Activated CD4-positive, alpha-beta T cell treated with anti-CD3 and anti-CD28 coated beads, Interleukin-2, amount 50 U/mL, for 48 hours (primary cell): ENCODE measurements at places on chromosomes 4 and X.

GRCh38 chr4:178414881-178415446 lies 972.7 kb upstream of the AGA start:
- no peak for DNase-seq

- no peak for DNase-seq
Measured at GRCh38 chrX:70088751-70089150, 26.5 kb downstream of the OTUD6A start.

DNA sequence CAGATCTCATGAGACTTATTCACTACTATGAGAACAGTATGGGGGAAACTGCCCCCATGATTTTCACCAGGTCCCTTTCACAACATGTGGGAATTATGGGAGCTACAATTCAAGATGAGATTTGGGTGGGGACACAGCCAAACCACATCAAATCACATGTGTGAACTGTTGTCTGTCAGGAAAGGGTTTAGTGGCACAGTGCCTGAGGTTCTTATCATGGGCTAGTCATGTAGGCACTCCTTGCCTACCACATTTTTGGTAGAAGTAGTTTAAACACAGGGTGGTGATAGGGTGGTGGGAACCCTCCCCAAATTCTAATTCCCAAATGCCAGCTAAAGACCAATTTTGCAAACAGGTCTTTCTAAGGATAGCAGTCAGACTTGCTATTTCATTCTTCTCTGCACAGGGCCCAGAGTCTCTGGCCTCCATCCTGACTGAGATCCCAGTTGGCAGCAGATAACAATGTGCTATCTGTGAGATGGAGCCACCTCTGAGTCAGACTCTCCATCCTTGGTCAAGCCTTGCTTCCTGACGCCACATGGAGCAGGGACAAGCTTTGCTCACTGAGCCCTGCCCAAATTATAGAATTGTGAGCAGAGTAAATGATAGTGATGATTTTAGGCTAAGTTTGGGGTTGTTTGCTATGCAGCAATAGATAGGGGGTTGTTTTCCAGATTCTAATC lies 33.5 kb upstream of the SETD7 start:
- DNase-seq, result no peak

- DNase-seq, result no peak
Measured at GRCh38 chr4:97624204-97624603, 519.1 kb downstream of the STPG2 start.

DNA sequence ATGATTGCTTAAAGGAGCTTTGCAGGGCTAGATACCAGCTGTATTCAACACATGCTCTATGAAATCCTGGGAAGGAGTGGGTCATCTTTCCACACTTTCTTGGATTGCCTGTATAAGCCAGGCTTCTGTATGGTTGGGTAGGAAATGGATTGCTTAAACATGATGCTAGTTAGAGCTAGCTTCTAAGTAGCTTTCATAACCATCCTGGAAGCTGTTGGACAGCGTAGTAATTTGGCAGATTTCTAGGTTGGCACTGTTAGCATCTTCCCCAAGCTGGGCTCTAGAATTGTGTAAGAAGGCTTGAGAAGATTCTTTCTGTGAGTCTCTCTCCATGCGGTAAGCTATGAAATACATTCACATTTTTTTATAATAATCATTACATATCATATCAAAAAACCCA lies 127.3 kb downstream of the LINC00632 start:
- no peak for DNase-seq

DNA sequence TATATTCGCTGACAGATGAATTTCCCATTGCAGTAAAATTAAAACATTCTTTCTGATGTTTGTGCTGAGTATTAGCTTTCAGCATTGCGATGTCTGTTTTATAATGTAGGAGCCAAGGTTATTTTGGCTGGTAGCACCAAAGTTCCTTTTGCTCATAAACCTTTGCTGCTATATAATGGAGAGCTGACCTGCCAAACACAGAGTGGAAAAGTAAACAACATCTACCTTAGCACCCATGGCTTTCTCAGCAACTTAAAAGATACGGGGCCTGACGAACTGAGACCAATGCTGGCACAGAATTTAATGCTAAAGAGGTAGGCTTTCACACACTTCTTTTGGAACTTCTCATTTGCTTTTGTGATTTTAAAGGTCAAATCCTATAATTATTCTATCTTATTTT lies 46.0 kb downstream of the WDR19 start:
- DNase-seq, result no peak

DNA sequence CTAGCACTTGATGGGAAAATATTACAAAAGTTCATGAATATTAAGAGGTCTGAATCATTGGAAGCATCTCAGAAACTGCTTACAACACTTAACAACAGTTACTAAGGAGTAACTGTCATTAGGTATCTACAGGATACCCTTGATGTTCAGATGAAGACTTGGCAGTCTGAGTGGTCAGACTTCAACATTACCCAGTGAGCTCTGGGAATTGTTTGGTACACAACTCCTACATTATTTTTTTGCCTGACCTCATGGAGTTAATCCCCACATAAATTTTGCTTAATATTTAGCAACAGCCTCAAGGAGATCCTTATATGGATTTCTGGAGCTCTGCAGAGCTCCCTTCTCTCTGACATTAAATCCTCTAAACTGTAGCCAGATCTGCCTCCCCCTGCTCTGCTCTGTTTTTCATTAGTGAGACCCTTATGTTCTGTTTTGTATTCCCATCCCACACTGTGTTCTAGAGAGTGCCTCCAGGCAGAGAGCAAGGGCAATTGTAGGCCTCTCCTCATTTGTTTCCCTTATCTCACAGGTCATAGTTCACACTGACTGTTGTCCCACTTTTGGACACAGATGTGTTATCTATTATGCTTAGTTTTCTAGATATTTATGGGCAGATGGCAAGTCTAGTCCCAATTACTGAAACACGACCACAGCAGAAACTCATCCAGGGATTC lies 368.8 kb downstream of the GASK1B start:
- DNase-seq, result no peak

- no peak for DNase-seq
Measured at GRCh38 chr4:5754529-5754881, 43.5 kb downstream of the EVC start.

DNA sequence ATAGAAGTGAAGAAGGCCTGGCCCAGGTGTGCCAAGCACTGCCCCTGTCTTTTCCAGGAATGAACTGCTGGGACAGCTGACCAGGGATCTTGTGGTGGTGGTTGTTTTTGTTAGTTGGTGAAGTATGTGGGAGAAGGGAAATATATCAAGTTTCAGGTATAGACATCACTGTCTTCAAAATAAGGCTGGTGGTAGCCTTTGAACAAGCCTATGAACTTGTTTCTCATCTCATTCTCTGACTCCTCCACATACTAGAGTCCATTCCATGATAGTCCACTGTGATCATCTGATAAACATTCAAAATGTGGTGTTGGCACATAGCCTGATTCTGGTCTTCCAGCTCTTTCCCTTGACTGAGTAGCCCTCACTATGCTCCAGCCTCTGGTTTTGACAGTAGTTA lies 303.7 kb downstream of the CAMK2D start:
- DNase-seq, result no peak

DNA sequence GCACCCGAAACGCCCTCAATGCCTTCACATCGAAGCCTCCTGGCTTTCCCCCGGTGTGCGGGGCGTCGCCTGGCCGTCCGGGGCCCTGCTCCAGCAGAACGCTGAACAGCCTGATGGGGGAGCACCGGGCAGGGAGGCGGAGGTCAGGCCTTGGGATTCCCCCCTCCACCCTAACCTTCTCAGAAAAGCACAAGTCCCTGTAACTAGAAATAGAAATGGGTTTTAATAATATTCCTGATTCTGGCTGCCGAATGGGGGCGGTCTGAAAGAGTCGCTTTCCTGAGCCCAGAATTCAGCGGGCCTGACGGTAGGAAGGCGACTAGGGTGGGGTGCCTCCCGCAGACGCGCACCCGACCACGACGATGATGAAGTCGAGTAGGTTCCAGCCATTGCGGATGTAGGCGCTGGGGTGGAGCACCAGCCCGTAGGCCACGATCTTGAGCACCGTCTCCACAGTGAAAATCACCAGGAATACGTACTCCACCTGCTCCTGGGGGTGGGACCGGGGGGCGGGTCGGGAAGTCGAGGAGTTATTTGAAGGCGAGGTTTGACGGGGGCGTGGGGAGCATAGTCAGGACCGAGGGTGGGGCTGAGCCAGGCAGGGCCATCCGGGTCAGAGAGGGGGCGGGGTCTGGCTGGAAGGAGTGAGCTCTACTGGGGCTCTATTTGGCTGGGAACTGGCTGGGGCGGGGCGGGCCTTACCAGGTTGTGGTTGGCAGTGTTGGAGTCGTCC lies 2.5 kb downstream of the CACNA1F start:
- DNase-seq, result peak; percentile 77

DNA sequence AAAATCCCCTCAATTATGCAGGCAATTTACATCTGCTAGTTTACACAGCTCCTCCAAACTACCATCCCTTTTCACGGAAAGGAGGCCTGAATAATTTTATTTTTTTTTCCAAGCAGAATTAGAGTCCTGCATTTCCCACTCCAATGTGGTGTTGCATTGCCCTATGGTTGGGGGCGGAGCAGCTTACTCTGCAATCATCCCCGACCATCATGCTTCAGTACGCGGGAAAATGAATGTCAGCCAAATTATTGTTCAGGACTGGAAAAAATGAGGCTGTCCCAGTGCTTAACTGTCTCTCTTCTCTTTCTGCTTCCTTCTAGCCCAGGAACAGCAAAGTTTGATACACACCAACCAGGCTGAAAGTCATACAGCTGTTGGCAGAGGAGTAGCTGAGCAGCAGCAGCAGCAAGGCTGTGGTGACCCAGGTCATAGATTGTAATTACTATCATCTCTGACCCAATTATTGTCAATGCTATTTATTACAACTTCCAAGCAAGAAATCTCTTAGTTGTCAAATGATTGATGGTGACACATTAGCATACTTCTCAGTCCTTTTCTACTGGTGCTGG lies 28.3 kb downstream of the MMRN1 start:
- no peak for DNase-seq

- DNase-seq, result no peak
Measured at GRCh38 chrX:14902537-14902936, 29.3 kb downstream of the MOSPD2 start.

DNA sequence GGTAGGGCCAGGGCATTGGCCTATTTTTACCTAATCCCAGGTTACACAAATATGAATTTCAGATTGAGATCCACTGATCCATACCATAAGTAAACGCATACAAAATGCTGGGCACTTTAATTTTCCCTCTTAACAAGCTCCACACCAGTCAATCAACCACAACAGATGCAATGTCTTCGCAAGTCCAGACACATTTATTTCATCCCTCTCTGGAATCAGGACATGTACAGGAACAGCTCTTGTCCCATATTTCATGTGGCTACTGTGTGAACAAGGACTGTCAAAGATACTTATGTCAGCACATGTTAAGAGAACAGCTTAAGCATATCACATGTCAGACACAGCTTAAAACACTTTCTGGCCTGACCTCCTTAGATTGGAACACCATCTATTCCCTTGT lies 145.9 kb downstream of the PPP3CA start:
- DNase-seq, result no peak

GRCh38 chr4:2300431-2301224 lies 38.7 kb upstream of the MXD4 start:
- peak; percentile 1 for DNase-seq

- DNase-seq, result peak; percentile 33
Measured at GRCh38 chr4:40749717-40750460, at the start of gene NSUN7. NSUN7 (plus strand) TSS chr4:40749955; CDS start chr4:40750694, 739 bp downstream.

DNA sequence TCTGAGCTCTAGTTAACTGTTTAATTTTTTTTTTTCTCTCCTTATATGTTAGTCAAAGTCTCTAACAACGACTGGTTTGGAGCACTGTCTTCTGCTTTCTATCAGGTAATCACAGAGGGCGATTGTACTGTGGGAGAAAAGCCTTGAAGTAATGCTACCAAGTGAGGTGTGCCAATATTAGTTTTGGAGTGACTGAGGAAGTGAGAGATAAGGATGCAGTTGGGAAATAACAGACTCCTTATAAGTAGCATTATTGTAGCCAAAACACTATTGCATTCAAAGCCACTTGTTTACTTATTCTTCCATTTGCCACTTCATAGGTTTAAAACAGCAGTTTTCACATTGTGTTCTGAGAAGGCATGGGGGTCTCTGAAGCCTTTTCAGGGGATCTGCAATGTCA lies 79.1 kb upstream of the SLC6A14 start:
- DNase-seq, result no peak

DNA sequence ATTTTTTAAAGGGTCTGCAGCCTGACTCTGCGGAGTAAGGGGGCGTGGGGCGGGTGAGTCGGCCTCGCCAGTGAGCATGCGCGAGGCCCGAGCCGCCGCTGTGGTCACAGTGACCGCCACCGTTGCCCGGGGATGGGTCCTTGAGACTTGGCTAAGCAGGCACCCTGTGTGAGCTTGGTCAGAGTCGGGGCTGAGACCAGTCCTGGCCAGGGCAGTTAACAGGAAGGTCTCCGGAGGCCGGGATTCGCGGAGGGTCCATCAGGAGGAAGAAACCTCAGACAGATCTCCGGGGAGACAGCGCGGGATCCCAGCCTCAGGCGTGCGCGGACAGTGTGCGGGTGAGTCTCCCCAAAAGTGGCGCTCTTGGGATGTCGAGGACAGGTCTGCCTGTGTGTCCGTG lies 1384.4 kb upstream of the PCDH10 start:
- no peak for DNase-seq

- DNase-seq, result no peak
Measured at GRCh38 chr4:127018381-127018780, 614.4 kb upstream of the INTU start.

- DNase-seq, result peak; percentile 37
Measured at GRCh38 chrX:148380650-148381561, 119.5 kb upstream of the AFF2 start.

DNA sequence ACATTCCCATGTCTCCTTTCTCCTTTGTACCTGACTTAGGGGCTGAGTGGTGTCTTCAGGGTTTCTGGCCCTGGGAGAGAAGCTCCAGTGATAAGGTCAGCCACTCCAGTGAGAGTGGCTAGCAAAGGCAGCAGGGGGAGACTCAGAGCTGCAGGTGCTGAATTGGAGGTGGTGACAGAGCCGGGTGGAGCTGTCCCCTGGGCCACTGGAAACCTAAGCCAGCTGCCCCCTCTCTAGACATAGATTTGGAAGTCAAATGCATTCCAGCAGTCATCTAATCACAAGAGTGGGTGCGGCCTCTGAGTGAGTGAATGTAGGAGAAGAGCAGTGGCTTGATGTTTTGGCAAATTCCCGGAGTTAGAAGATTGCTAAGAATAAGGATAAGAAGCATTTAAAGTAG lies 28.5 kb downstream of the TRIM2 start:
- DNase-seq, result no peak
